ENCODE measurements at places on chromosomes 12 and 14.

- no peak for DNase-seq
Measured at GRCh38 chr12:34206061-34206785, 183.9 kb downstream of the ALG10 start.

- DNase-seq: no peak
Measured at GRCh38 chr12:10159280-10159679, 12.7 kb downstream of the OLR1 start.

DNA sequence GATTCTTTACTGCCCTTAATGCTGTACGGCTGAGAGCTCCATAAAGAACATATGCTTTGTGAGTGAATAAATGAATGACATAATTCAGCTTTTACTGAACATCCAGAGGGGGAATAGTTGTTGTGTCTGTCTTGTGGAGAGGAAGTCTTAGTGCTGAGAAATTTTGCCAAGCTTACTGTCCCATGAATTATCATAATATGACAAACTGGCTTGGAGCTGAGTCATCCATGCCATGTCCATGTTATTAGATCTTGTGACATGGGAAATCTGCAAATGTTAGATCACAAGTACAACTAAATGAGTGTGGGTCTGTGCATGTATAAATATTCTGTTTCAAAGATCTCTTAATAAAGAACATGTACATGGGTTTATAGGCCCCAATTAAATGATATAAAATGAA lies 350.4 kb downstream of the BMP4 start:
- no peak for DNase-seq

DNA sequence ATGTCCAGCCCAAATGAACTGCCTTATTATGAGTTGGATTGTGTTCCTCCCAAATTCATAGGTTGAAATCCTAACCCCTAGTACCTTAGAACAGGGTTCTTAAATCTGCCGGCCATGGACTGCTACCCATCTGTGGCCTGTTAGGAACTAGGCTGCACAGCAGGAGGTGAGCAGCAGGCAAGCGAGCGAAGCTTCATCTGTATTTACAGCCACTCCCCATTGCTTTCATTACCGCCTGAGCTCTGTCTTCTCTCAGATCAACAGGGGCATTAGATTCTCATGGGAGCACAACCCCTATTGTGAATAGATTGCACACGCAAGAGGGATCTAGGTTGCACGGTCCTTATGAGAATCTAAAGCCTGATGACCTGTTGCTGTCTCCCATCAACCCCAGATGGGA lies 9.8 kb upstream of the EML5 start:
- no peak for DNase-seq

DNA sequence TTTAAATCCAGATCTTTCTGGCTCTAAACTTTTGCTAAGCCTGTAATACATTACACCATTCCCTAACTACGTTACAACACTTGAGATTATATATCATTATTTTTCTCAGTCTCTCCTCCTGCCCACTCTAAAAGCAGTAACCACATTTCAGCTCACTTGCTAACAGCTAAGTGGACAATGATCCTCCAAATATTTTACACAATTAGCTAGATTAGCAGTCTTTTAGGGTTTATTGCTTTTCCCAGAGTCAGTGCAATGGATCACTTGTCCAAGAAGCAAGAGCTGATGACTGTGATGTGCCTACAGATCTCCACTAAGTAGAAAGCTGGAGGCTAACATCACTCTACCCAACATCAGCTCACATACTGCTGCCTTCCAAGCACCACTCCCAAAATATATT lies 17.6 kb downstream of the CPNE8 start:
- no peak for DNase-seq

DNA sequence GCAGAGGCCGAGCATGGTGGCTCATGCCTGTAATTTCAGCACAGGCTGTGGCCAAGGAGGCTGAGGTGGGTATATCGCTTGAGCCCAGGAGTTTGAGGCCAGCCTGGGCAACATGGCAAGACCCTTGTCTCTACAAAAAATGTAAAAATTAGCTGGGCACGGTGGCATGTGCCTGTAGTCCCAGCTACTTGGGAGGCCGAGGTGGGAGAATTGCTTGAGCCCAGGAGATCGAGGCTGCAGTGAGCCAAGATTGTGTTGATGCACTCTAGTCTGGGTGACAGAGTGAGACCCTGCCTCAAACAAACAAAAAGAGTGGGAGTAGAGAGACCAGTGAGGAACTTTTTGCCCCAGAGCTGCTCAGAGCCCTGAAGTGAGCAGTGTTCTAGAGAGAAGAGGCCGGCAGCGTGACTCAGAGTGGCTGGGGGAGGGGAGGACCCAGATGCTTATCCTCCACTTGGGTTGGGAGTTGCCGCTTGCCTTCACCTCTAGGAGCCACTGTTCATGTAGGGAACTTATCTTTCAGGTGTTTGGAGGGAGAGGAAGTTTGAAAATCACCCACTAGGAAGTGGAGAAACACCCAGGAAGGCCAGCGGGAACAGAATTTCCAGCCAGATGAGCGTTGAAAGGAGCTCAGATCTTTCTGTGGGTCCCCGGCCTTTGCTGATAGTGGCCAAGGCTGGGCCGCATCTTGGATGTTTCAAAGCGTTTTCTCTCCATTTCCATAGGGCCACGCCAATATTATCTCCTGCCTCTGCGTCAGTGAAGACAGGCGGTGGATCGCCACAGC lies 15.3 kb downstream of the CFAP251 start:
- DNase-seq: no peak

GRCh38 chr14:55754471-55754870 lies 174.5 kb downstream of the KTN1 start:
- DNase-seq: no peak

- no peak for DNase-seq
Measured at GRCh38 chr12:103947871-103948555, 17.7 kb upstream of the TDG start.

- DNase-seq: no peak
Measured at GRCh38 chr12:28489246-28489645, 299.0 kb downstream of the CCDC91 start.

GRCh38 chr12:113464852-113465719 lies 6.6 kb downstream of the LHX5 start:
- DNase-seq: no peak
